ENCODE measurements at places on chromosomes 4 and X.
A peak's percentile ranks its signal among the peaks of the same experiment; 100 is the strongest.

DNA sequence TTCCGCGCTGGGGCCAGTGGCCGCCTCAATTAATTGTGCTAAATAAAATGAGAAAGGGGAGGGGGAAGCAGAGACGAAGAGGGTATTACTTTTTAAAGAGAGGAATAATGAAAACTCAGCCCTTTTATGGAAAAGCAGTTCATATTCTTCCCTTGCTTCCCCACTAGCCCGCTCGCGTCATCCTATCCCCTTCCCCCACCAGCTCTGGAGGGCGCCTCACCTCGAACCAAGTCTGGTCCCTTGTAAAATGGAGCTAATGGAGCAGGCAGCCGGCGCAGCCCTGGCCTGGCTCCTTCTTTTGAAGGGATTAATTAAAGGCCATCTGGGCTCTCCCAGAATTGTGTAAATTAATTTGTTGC is 511 bp upstream of the NKX6-1 start:
- DNase-seq: no peak

DNA sequence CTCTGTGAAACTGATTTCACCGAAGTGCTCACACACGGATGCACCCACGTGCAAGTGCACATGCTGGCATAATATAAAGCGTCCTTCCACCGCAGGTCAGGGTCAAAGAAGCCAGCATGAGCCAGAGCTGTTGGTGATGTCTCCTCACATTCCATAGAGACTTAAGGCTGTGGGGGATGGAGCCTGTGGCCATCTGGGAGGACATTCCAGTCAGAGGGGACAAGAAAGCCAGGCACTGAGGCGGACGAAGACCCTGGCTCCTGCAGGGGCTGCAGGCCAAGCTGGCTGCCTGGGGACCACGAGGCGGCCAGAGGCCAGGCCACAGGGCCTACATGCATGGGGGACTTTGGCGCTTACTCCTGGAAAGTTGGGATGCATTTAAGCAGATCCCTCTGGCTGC is 7.7 kb downstream of the RNF212 start:
- no peak for DNase-seq

GRCh38 chr4:28357990-28358389 is 1497.3 kb downstream of the STIM2 start:
- no peak for DNase-seq

- DNase-seq: no peak
Measured at GRCh38 chr4:109472343-109472761, 38.7 kb downstream of the SEC24B start.

- DNase-seq: no peak
Measured at GRCh38 chr4:127347936-127348335, 284.8 kb upstream of the INTU start.

DNA sequence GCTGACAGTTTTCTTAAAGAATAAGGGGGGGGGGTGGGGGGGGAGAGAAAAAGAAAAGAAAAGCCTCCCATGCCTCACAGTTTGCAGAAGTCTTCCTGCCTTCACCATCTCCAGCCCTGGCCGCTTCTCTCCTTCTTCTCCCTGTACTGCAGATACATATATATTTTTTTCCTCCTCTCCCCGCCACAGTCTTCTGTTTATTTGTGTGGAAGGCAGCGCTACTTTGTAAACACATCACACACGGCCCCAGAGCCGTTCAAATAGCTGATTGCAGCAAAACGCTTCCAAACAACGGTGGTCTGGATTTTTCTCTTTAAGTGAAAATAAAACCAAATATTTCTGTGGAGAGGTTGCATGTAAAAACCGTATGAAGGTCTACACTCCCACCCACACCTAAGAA is 732 bp downstream of the NLGN4X start:
- DNase-seq: no peak

DNA sequence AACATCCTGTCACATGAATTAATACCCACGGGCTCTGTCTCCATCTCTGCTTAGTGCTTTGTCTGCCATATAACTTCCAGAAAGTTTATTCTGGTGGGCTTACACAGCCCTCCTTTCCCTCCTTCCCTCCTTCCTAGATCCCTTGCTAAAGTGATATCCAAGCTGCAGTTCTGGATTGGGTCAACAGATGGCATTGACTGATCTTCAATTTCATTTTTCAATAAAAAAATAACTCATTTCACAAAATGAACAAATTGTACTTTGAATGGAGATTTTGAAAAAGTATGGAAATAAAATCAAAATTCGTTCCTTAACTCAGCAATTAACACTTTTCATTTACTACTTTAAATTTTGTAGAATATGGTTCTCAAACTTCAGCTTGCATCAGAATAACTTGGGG is 94.9 kb downstream of the NXF2 start:
- no peak for DNase-seq

- no peak for DNase-seq
Measured at GRCh38 chrX:46912603-46913491, 626 bp downstream of the JADE3 start.

GRCh38 chrX:102808336-102808735 is 87.8 kb downstream of the GPRASP3 start:
- DNase-seq: no peak

GRCh38 chrX:129900054-129900453 is 5.9 kb upstream of the UTP14A start:
- DNase-seq: no peak

DNA sequence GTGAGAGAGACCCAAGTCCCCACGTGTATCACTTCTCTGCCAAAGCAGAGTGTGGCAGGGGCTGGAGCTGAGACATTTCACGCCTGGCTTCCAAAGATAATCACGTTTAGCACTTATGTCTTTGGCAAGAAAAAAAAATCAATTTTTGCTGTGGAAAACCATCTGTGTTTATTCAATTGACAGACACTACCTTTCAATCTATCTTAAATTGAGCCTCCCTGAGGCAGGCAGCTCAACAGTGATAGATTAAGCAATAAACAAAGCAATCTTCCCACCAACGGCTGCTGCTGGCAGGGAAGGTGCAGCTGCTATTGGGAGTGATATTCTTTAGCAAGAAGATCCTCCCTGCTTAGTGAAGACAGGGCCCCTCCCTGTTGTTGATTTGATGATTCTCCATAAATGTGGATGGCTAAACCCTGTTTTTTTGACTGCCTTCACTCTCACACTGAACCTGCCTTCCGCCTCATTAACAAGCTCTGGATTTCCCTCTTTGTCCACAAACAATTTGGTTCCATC is 11.6 kb upstream of the MAGEB17 start:
- DNase-seq: peak; percentile 15

DNA sequence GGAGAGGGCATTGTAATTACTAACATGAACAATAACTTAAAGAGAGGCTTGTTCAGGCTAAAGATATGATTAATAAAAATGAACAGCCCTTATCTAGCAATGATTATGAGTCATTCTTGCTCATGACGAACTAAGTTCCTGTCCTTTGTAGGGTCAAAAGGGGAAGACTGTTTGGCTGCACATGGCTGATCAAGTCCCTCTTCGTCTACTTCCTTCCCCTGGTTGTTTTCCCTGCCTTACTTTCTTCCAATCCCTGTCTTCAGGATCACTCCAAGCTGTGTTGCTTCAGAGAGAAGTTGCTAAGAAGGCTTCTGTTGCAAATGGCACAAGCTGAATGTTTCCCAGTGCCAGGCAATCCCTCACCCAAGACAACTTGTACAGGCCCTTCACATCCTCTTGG is 115.0 kb upstream of the HS3ST1 start:
- DNase-seq: no peak

DNA sequence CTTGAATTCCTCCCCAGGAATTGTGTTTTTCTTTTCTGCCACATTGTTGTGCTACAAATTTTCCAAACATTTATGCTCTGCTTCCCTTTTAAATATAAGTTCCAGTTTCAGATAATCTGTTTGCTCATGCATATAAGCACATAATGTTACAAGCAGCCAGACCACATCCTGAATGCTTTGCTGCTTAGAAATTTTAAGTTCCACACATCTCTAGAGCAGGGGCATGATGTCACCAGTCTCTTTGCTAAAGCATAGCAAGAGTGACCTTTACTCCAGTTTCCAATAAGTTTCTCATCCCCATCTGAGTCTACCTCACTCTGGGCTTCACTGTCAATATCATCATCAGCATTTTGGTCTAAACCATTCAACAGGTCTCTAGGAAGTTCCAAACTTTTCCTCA is 932.5 kb downstream of the SH3BGRL start:
- no peak for DNase-seq

- no peak for DNase-seq
Measured at GRCh38 chr4:88535090-88535755, 11.6 kb upstream of the PYURF start.

DNA sequence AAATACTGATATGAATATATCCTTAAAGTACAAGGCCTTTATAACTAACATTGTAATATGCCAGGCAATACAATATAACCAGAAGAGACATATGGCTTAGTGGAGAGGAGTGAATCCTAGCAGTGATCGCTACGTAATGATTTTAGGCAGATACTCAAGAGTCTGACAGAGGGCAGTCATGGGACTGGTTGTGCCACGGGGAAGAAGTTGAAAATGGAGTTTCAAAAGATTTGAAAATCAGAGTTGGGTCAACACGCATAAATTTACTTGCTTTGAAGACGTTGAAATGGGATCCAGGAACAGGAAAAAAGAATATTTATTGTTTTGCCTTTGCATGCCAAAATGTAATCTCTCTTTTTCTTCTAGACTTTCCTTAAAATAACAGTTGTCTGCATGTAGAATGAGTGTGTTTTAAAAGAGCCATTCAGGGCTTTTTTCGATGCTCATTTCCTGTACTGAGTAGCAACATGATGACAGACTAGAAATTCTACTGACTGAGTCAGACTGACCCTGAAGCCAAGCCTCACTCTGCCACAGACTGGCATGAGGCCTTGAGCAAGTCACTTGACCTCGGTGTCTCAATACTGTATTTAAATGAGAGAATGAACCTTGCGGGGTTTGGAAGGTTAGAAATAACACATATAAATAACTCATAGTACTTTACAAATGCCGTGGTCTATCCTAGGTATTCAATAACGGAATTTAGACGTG is 8.1 kb upstream of the SMS start:
- DNase-seq: no peak

DNA sequence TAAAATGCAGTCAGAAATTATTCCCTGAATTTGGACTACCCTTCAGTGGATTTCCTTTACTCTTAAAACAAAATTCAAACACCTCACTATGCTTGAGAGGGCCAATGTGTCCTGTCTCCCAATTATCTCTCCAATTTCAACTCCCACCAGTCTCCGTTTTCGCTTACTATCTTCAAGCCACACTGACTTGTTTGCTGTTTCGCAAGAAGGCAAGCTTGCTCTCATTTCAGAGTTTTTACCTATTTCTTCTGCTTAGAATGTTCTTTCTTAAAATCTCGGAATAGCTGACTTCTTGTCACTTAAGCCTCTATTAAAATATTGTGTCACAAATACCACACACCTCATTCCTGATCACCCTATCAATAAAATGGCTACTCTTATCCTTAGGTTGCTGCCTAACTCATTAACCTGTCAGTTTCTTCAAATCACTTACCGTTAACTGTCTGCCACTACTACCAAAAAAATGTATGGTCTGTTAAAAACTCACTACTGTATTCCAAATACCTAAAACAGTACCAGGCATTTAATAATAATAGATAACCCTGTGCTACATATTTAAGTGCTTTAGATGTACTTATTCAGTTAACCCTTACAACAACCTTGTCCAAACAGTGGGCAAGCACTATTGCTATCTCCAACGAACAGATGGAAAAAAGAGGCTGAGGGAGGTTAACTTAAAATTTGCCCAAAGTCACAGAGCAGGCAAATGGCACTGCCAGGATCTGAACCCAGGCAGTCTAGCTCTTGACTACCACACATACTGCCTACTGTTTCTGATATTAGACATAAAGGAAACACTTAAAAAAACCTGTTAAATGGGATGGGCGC is 2.9 kb downstream of the UBA6 start:
- no peak for DNase-seq

- DNase-seq: no peak
Measured at GRCh38 chr4:123613586-123614344, 217.2 kb downstream of the SPRY1 start.

DNA sequence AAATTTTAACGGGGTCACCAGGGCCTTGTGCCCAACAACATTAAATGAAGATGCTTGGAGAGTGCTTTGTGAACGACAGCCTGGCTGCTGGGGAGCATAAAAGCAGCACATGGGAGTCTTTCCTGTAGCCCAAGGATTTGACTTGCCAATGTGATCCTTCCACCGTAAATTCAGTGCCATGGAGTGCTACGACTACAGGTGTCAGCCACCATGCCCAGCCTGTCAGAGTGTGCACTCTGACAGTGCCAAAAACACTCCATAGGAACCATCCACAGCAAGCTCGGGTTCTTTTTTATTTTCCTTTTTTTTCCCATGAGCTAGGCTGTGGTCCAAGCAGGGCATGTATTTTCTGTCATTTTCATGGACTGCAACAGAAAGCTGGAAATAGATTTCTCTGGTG is 156.9 kb downstream of the NLGN4X start:
- DNase-seq: no peak

GRCh38 chrX:79159800-79160199 is 15.3 kb downstream of the GPR174 start:
- no peak for DNase-seq

GRCh38 chr4:15757054-15757453 is 21.1 kb upstream of the CD38 start:
- DNase-seq: no peak

GRCh38 chr4:53196882-53197771 is 168.7 kb downstream of the SCFD2 start:
- DNase-seq: peak; percentile 49

GRCh38 chr4:172946503-172946902 is 222.1 kb upstream of the GALNT7 start:
- no peak for DNase-seq

GRCh38 chrX:79080141-79080540 is 64.3 kb upstream of the GPR174 start:
- DNase-seq: no peak

DNA sequence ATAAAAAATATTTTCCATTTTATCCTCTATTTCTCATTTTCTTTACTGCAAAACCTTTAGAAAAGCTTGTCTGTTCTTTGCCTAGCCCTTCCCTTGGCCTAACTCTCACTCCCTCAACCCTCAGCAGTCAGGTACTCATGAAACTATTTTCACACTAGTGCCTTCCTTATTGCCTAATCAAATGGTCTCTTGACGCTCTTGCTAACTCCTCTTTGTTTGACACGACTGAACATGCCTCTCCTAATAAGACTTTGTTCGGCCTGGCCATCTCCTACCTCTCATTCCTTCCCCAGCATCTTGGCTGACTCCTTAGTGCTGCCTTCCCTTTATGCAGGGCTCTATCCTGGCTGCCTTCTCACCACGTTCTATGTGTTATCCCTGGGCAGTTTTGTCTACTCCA is 11.1 kb upstream of the LRAT start:
- DNase-seq: no peak

Measured in NCI-H2227 treated with DMSO at 0.1 percent for 48 hours (cell line).